Tibial artery (tissue), 4 donors: ENCODE measurements at places on chromosomes 2 and 18.

DNA sequence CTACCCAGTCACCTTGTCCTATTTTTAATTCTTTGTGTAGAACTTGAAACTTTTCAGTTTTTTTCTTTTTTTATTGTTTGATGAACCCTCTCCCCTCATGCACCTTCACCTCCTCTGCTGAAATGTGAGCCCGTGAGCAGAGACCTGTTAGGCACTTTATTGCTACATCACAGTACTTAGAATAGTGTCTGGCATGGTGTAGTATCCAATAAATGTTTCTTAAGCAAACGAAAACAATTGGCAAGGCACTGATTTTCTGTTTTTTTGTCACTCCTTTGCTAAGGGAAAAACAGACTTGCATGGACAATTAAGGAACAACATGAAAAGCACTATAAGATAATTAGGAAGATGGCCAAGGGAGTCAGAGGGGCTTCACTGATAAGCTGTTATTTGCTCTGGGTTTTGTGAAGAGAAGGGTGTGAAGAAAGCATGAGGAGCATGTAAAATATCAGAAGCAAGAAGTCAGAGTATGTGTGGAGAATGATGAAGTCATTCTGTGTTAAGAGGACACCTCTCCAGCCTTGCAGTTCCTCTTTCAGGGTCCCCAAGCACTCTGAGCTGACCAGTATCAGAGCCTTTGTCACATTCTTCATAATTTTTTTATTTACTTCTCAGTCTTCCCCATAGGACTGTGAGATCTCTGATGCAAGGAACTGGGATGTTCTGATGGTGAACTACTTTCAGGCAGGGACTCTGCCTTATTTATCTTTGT lies 99.7 kb upstream of the CAVIN2 start:
- no peak overlapping the region for H3K4me3 ChIP-seq
- no peak for DNase-seq
- no peak overlapping the region for H3K27ac ChIP-seq
- H3K4me1 ChIP-seq = no peaks in the 10 kb centered on the region
- no peaks in the 10 kb centered on the region for H3K36me3 ChIP-seq

- no peaks in the 10 kb centered on the region for H3K36me3 ChIP-seq
- peaks cover 15% of the 10 kb centered on the region for H3K4me1 ChIP-seq
- no peak for DNase-seq
- no peak overlapping the region for H3K4me3 ChIP-seq
- H3K27ac ChIP-seq = no peak overlapping the region
Observed at GRCh38 chr18:34957119-34957863, 83.9 kb upstream of the MAPRE2 start.

- H3K4me1 ChIP-seq = peaks cover 8% of the 10 kb centered on the region
- peak overlapping the region; percentile 77 for H3K27ac ChIP-seq
- DNase-seq = peak; percentile 69
- H3K36me3 ChIP-seq = no peaks in the 10 kb centered on the region
- no peaks in the 10 kb centered on the region for H3K27me3 ChIP-seq
- peak overlapping the region; percentile 77 for H3K4me3 ChIP-seq
Observed at GRCh38 chr2:212537726-212538304, 787 bp downstream of the ERBB4 start.

- DNase-seq = no peak
- H3K4me1 ChIP-seq = peaks cover 11% of the 10 kb centered on the region
- H3K4me3 ChIP-seq = no peak overlapping the region
- H3K27ac ChIP-seq = no peak overlapping the region
Observed at GRCh38 chr18:10354241-10354811, 100.1 kb upstream of the APCDD1 start.

- H3K27me3 ChIP-seq = peaks cover 6% of the 10 kb centered on the region
- no peak for DNase-seq
- no peak overlapping the region for H3K4me3 ChIP-seq
Observed at GRCh38 chr2:234885118-234885517, 66.7 kb upstream of the SH3BP4 start.

DNA sequence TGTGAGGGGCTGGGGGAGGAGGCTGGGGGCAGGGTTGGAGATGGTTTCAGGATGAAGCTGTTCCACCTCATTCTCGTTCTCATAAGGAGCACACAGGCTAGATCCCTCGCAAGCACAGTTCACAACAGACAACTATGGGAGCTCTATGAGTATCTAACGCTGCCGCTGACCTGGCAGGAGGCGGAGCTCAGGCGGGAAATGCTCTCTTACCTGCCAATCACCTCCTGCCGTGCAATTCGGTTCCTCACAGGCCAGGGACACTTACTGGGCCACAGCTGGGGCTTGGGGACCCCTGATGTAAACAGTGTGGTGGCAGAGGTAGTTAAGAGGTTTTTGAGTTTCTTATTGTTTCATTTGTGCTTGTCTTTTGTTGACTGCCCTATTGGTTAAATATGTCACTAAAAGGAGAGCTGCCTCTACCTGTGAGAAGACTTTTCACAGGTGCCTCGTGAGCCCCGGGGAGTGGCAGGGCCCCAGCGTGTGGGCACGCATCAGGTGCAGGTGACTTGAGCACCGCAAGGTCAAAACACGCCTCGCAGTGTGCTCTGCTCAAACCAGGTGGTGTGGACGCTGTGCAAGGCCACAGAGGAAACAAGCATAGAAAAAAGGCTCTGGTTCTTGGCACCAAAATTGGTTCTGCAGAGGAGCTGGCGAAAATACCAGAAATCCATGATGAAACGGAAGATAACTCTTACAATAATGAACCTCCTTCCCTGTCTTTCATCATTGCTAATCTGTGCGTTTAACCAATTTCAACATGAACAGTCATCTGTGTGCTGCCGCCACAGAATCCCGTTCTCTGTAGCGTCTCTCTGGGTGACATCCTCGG lies 10.2 kb downstream of the MLPH start:
- no peaks in the 10 kb centered on the region for H3K27me3 ChIP-seq
- no peak overlapping the region for H3K27ac ChIP-seq
- H3K4me1 ChIP-seq = peaks cover 7% of the 10 kb centered on the region
- no peak overlapping the region for H3K4me3 ChIP-seq
- no peak for DNase-seq

- H3K36me3 ChIP-seq = peaks cover 10% of the 10 kb centered on the region
- no peaks in the 10 kb centered on the region for H3K4me1 ChIP-seq
- DNase-seq = no peak
- H3K27ac ChIP-seq = no peak overlapping the region
- H3K27me3 ChIP-seq = no peaks in the 10 kb centered on the region
Observed at GRCh38 chr2:170019060-170019805, 158.7 kb upstream of the MYO3B start.

DNA sequence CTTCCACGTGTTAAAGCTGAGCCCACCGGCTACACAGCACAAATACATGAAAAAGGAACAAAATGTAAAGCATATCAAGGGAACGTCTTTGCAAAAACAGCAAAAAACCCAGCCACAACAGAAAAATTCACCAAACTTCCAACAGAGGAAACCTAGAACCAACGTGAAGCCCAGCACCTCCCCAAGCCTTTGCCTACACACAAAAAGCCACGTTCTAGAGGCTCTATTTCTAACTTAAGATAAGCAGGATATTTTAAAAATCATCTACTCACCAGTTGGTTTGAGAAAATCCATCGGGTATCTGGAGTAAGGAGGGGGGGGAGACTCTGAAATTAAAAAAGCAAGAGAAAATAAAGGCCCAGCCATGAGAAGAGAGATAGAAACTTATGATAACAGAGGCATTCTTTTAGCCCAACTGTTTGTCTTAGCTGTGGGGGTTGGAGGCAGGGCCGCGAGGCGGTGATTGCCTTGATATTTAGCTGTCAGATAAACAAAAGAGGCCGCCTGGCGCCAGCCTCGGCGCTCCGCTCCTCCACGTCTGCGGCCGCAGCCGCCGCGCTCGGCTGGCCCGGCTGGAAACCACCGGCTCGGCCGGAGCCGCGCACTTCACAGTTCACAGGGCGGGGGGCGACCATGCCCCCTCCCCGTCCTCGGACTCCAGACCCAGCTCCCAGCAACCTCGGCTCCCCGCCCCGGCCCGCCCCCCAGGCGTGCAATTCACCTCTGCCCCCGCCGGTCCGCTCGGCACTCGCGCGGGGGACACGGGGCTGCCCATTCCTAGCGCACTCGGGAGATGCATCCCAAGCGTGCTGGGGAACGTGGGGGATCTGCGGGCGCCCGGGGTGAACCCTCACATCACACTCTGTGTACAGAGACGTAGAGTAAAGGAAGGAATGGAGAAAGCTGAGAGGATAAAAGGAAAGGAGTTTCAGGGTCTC lies 2.4 kb downstream of the SMAD7 start:
- H3K36me3 ChIP-seq = peaks cover 9% of the 10 kb centered on the region
- H3K4me1 ChIP-seq = no peaks in the 10 kb centered on the region
- H3K4me3 ChIP-seq = peak overlapping the region; percentile 98
- H3K27me3 ChIP-seq = no peaks in the 10 kb centered on the region
- peak overlapping the region; percentile 88 for H3K27ac ChIP-seq

DNA sequence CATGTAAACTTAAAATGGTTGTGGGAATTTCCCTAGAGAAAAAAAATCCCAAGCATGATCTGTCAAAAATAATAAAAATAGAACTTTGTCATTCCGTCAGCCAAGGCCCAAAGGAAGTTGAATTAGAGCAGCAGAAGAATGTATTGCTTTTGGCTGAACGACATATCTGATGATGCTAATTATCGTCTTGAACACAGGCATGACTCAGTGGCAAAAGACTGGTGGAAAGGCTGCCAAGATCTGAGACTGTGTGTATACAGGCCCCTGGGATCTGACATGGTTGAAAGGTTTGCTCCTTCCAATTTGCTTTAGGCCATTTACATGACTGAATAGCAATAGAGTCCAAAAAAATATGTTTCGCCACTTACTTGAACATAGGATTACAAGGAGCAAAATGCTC lies 1057.1 kb upstream of the CRIM1 start:
- no peak overlapping the region for H3K27ac ChIP-seq
- peak; percentile 76 for DNase-seq
- peaks cover 21% of the 10 kb centered on the region for H3K4me1 ChIP-seq
- no peak overlapping the region for H3K4me3 ChIP-seq

DNA sequence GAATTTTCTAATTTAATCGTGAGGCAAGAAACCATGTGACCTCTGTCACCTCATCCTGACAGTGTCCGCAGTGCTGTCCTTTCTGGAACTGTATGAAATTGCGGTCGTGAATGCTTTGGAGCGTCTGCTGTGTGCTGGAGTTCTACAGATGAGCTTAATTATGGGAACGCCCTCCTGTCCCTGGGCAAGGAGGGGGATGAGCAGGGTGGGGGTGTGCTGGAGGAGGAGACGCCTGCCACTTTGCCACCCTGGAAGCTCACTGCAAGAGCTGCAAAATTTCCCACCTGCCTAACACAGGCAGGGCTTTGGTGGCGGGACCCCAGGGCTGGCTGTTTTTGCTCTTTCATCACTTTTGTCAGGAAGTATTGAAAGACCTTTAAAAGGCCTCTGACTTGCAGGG lies 6.5 kb downstream of the LPIN1 start:
- H3K4me1 ChIP-seq = no peaks in the 10 kb centered on the region
- H3K4me3 ChIP-seq = no peak overlapping the region
- H3K27me3 ChIP-seq = no peaks in the 10 kb centered on the region

DNA sequence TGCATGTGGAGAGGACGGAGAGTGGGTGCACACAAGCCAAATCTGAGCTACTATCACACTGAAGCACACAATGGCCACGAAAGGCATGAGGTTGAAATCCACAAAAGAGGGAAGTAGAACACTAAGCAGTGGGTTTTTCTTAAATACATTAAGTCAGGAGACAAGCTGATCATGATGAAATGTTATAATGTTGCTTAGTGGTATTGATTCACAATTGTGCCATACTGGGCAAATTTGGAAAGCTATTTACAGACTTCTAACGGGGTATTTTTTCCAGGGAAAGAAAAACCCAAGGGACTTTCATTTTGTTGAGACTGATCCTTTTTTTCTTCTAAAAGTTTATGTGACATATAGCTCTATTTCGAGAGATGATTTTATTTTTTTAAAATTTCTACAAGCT lies 100.8 kb upstream of the CNGA3 start:
- no peak for DNase-seq
- H3K4me3 ChIP-seq = no peak overlapping the region
- no peak overlapping the region for H3K27ac ChIP-seq
- no peaks in the 10 kb centered on the region for H3K27me3 ChIP-seq
- H3K4me1 ChIP-seq = no peaks in the 10 kb centered on the region
